ENCODE measurements at places on chromosomes 13 and 19.

GRCh38 chr13:57673197-57673596, 41.7 kb downstream of the PCDH17 start:
- DNase-seq: no peak

DNA sequence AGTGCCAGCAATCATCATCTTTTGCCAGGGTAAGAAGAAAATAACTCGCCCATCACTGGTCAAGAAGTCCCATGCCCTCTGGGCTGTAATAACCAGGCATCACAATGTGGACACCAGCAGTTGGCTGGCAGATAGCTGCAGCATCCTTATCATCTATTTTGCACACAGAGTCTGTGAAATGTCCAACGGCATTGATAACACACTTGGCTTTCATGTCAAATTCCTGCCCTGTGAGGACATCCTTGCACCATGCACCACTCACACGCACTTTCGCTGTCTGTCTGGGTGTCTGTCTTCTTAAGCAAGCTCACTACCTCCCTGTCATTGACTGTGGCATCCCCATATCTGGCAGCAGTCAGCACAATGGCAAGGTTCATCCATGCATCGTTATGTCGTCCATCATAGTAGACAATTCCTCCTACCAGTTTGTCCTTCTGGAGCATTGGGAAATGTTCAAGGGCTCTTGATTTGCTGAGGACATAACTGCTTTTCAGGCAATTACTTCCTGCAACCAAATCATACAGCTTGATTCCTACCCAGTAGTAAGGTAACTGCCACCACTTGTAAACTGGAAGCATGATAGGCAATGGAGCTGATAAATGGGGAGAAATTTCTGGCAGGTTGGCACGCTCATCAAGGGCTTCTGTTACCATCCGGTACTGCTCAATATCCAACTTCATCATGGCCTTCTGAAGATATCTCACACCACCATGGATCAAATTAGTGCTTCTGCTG, 6.8 kb upstream of the ZSCAN5A start:
- DNase-seq: no peak

- no peak for DNase-seq
Observed at GRCh38 chr13:62432906-62433305, 1017.3 kb upstream of the PCDH20 start.

DNA sequence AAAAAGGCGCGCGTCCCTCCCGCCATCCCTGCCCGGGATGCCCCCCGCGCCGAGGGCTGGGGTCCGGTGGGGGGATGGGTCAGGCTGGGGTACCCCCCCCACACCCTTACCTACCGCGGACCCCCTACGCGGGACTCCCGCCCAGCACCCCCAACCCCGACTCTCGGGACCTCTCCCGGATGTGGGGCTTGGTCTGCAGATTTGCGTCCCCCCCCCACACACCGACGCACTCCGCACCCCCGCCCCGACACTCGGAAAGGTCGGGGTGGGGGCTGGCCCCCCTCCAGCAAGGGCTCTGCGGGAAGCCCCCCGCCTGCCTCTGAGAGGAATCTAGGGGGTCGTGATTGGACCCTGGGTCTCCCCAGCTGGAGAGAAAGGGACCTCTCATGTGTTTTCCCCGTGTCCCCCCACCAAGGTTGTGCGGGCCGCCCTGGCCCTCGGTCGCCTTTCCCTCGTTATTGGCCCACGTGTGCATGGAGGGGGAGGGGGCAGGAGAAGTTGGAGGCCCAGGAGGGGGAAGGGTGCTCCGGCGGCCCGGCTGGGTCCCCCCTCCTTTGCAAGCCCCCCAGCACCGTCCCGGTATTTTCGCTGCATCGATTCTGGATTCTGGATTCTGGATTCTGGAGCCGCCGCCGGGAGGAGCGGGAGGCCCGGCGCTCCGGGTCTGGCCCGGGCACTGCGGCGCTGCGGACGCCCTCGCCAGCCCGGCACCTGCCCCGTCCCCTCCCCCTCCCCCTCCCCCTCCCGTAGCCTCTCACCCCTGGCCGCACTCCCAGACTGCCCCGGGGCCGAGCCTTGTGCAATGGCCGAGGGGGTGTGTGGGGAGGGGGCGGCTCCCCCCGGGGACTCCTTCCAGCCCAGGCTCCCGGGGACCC, 607 bp downstream of the NFIC start:
- DNase-seq: peak; percentile 63

DNA sequence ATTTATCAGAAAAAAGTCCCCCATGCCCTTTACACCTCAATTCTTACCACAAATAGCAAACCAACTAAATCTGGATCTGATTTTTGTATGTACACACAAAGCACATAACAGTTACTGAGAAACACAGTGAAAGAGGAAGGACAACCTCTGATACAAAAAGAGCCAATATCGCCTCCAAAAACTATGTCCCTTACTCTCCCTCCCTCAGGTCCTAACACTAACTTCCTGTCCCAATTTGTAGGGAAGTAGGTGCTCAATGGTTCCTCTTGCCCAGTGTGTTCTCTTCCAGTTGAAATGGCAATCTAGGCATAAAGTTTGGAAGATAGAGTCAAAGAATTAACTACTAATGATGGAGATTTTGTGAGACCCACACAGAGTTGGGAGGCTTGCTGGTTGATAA, 15.8 kb upstream of the FPR3 start:
- no peak for DNase-seq

- DNase-seq: no peak
Observed at GRCh38 chr13:44810061-44810840, 179.0 kb downstream of the NUFIP1 start.

- DNase-seq: no peak
Observed at GRCh38 chr13:36101157-36101556, 30.0 kb downstream of the DCLK1 start.

DNA sequence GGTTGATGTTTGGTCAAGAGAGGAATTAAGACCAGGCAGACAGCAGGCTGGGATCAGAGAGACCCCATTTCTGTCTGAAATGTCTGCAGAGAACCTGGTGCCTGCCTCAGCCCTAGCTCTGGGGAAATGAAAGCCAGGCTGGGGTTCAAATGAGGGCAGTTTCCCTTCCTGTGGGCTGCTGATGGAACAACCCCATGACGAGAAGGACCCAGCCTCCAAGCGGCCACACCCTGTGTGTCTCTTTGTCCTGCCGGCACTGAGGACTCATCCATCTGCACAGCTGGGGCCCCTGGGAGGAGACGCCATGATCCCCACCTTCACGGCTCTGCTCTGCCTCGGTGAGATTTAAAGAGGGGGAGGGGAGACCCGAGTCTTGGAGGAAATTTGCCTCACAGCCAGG, at the start of gene LILRB4:
TSS of gene LILRB4 (plus strand) at position 256 of the 400 bp plus-strand sequence. CDS start at position 305, 49 bp downstream.
- no peak for DNase-seq

DNA sequence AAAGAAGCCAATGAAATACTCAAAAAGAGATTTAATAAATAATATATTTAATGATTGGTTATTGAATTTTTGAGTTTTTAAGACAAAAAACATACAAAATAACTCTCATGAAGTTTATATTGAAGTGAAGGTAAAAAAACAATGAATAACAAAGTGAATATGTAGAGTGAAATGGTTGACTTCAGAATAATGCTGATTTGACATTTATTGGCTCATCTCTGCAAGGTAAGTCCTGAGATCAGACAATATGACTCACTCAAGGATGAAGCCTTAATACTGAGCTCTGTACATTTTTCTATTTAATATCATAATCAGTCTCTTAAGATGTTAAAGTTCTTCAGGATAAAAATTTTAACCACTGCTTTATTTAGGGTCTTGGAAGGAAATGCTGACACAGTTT, 1398.9 kb upstream of the PCDH9 start:
- DNase-seq: no peak

DNA sequence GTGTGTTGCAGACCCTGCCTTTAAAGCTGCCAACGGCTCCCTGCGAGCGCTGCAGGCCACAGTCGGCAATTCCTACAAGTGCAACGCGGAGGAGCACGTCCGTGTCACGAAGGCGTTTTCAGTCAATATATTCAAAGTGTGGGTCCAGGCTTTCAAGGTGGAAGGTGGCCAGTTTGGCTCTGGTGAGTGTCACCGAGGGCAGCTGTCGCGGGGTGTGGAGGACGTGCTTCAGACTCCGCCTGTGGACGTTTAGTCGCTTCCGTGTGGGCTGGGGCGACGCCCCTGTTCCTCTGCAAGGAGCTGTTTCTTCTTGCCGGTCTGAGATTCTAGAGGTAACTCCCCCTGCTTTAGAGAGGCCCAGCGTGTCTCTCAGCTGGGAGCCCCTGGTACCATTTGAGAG, 24.5 kb downstream of the LAMP1 start:
- no peak for DNase-seq

DNA sequence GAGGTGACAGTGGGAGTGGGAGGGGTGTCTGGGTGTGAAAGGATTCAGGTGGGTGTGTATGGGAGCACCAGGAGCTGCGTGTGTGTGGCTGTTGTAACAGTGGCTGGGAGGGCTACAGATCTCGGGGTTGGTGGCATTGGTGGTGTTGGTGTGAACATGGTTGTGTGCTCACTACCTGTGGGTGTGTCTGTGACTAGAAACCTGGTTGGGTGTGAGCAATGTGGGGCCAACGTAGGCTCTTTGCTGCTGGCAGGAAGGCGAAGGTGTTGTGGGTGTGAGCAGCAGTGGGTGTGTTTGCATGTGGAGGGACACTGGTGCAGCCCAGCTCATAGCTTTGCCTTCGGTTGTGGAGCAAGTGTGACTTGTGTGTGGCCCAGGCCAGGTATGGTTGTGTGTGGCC, 3.7 kb upstream of the NR2C2AP start:
- no peak for DNase-seq

DNA sequence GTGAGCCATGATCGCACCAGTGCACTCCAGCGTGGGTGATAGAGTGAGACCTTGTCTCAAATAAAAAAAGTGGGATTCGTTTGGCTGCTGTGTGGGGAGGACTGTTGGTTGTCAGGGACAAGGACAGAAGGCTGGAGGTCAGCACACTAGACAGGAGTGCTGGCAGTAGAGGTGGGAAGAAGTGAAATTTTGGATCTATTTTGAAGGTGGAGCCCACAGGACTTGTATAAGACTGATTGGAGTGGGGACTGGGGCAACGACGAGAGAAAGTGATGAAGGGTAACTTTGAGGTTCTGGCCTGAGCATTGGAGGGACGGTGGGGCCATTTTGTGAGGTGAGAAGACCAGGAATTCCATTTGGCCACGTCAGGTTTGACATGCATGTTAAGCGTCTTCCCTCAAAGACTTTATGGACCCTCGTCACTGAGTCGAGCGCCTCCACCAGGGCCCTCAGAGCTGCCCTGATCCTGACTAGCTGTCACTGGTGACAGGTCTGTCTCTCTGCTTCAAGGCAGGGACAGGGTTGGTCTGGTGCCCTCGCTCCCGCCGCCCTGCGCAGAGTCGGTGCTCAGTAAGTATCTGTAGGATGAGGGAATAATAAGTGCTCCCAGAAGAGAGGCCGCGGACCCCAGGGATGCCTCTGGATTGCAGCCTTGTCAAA, 673 bp downstream of the CTU1 start:
- no peak for DNase-seq

DNA sequence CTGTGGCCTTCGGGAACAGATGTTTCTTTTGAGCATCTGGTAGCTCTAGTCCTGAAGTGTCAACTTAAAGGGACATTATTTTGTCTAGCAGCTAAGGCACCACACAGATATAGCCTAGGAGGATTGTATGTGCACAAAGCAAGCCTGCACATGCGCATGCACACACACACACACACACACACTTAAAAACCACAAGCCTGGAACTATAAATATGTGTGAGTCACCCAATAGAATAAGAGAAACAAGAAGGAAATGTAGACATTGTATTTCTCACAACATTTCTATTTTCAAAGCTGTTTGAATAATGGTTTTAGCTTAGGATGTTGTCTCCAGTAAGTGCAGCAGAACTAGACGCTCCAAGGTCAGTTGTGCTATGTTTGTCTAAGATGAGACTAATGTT, 516.5 kb downstream of the SUCLA2 start:
- no peak for DNase-seq

GRCh38 chr13:50915565-50915964, 6.0 kb downstream of the RNASEH2B start:
- no peak for DNase-seq

DNA sequence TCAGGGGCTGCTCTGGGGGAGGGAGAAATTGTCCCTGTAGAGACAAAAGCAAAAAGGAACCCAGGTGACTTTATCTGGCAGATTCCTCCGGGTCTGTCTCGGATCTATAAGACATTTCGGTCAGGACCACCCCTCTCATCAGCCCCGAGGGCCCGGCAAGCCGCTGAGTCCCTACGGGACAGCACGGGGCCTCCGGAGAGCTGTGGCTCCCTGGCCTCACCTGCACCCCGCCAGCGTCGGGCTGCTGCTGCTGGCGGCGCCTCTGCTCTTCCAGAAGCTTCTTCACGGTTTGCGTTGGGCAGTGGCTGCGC, 1.9 kb downstream of the NFKBID start:
- no peak for DNase-seq

DNA sequence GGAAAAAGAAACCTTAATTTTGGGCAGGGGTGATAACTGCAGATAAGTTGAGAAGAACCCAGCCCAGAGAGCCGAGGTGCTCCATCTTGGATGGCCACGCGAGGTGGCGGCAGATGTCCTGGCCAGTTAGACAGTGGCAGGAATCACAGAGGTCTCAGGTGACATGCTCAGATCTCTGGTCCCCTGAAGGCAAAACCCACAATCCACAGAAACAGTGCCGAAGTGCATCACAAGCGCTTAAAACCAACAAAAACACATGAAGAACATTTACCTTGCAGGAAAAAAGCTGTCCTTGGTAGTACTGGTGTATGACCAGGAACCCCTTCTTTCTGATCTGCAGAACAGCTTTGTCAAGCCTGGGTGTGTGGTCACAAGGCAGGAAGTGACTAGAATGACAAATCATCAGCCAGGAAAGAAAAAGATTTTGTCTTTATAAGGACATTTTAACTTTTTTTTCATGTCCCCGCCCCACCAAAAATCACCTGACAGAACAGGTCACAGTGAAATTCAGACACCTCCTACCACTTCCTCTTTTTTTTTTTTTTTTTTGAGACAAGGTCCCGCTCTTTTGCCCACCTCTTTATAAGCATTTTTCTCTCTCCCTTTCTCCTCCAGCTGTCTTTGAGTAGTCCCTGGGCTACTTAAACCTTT, at the start of gene LCP1:
TSS of gene LCP1 (minus strand) at position 338 of the 651 bp plus-strand sequence. CDS start 22,515 bp downstream, outside the sequence.
- DNase-seq: no peak

DNA sequence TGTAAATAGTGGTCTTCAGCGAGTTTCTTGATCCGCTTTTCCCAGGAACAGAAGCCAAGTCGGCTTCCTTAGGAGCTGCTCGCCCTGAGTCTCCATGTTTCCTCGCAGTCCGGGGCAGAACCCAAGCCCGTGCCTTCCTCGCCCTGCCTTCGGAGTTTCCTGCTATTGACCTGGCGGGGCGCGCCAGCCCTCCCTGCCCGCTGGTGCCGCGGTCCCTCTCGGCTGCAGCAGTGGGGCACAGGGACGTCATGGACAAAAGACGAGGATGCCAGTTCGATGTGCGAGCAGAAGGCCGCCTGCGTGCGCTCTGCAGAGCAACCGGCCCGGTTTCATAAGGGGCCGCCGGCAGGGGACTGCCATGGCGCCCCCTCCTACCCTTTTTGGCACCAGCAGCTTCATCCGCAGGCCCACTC, 156.6 kb downstream of the TM9SF2 start:
- DNase-seq: peak; percentile 79

DNA sequence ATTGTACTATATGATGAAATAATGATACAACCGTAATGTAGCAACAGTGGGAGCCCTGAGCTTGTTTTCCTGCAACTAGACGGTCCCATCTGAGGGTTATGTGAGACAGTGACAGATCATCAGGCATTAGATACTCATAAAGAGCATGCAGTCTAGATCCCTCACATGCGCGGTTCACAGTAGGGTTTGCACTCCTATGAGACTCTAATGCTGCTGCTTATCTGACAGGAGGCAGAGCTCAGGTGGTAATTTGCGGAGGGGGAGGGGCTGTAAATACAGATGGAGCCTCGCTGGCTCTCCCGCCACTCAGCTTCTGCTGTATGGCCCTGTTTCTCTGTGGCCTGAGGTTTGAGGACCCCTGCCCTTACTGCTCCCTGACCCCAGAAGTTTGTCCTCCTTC, 13.7 kb downstream of the EPHX3 start:
- no peak for DNase-seq

GRCh38 chr19:51140441-51140840, 1.7 kb upstream of the SIGLEC7 start:
- no peak for DNase-seq
